ENCODE measurements at places on chromosomes 12 and 14.
A peak's percentile ranks its signal among the peaks of the same experiment; 100 is the strongest.

DNA sequence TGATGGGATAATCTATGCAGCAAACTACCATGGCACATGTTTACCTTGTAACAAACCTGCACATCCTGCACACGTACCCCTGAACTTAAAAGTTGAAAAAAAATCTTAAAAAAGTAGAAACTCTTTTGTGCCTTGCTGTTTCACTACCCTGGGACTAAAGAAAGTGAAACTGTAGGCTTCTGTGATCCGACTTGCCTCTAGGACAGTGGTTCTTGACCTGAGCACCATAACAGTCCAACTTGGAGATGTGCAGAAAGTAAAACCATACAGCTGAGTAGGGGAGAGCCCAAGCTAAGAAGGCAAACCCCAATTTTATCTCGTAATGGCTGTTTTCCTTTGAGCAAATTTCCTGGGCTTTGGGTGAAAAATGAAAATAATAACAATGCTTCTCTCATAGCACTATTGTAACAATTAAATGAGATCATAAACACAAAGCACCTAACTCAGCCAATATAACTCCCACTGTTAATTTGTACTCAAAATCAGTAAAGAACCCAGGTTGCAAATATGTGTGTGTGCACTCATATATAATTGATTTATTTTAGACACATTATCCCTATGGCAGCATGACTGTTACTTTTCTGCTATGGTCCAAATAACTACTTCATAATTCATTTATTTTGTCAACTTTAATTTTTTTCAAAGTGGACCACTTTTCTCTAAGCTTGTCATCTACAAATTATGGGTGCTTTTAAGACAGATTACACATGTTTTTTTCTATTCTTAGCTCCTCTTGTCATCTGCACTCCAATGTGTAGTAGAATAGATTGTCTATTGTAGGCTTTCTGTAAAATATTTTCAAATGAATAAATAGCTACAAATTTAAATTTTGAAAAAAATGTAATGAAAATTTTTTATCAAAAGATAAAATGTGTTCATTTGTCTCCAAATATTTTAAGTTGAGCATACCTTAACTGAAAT is 334.9 kb downstream of the BTG1 start:
- no peak for DNase-seq

DNA sequence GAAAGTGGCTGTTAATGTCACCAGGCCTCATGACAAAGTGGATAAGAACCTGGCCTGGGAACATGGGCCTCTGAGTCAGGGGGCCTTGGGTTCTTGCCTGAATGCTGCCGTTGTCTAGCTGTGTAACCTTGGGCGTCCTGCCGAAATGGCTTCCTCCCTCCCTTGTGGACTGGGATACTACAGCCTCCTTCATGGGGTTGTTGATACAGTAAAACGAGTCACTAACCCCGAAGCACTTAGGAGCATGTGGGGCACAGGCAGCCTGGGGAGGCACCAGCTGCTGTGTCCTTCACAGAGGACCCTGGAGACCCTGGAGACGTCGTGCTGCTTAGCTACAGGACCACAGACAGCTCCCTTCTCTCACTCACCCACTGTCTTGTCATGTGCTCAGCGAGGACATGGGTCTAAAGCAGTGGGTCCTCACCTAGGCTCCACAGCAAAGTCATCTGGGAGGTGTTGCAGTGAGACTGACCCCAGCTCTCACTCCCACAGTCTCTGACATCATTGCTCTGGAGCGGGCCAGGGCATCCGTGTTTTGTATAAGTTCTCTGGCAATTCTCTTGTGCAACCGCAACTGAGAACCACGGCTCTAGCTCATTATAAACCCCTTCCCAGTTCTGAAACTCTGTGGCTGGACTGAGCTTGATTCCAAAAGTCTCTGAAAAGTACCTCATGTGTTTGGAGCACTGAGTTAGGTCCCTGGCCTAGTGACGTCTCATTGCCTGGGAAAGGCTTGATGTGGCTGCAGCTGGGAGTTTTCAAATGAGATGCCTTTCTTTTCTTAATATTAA is 42.1 kb downstream of the SERPINA3 start:
- DNase-seq = no peak

DNA sequence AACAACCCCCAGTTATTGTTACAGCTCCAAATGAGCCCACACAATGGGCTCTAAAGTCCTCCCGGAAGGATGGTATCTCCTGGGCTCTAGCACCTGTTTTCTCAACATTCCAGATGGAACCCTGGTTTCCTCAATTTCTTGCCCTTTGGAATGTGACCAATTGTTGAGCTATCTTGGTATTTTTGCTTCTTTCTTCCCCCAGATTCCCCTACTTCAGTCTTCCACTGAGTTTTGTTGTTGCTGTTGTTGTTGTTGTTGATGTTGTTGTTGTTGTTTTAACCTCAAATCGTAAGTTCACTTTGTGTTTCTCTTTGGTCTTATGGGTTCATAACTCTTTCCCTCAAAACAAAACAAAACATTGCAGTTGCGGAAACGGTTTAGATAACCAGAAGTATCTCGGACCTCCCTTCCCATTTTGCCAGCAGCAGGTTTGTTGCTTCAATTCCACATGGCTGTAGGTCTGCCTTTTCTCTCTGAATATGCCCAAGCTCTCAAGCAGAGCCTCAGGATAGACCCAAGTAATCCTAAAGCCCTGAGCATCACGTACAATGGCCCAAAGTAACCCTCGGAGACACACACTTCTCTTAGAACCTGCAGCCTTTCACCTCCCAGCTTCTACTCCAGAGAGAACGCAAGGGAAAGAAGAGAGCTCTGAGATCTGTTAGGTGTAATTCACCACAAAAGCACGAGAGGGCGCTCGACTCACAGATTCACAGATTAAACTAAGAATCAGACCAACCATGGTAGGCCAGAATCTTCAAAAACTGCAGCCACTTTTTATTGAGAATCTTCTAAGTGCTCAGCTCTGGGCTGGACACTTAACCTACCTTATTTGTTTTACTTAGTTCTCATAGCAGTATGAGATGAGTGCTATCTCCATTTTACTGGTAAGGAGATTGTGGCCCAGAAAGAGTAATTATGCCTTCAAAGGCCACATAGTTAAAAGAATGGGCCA is 1.0 kb upstream of the DDX23 start:
- DNase-seq = peak; percentile 49

DNA sequence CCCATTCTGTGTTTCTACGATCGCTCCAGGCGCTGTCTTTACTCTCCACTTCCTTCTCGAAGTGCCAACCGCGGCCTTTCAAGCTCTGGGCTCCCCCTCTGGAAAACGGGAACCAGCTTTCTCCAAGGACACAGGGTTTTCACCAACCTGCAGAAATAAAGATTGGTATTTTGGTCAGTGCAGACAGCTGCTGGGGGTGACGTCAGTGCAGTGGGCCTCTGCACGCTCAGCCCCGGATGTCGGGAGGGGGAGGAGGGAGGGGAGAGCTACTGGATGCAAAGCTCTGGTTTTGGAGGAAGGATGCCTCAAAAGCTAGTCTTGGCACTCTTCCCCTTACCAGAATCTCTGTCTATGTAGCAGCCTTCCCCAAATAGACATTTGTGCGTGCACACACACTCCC is 19.9 kb downstream of the HRK start:
- DNase-seq = no peak

DNA sequence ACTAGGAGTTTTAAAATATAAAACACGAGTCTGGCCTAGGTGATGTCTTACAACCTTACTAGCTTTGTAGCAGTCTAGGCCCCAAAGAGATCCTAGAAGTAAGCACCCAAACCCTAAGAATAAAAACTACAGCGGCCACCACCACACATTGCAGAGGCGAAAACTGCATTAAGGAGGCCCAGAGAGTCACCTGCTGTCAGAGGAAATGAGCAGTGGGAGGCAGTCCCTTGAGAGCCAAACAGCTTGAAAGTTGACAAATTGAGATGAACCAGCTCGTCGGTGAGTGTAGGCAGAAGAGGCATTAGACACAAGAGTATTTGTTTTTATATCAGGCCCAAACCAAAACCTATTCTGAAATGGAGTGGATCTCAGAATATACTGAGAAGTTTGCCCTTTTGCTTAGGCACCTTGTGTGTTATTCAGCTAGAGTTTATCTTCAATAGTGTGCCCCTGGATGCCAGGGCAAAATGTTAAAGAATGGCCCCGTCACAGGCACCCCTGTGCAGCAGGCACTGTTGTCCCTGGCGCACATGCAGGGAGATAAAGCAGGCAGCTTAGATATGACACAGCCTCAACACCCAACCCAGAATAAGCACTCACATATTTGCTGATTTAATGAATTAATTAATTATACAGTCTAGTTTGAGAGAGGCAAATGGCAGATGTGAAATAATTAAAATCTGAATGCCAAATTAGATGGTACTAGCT is 56.7 kb downstream of the TTC7B start:
- DNase-seq = no peak

- DNase-seq = no peak
Measured at GRCh38 chr12:104719700-104720338, 238.3 kb downstream of the SLC41A2 start.

- DNase-seq = no peak
Measured at GRCh38 chr14:90500665-90501370, 104.0 kb downstream of the CALM1 start.

DNA sequence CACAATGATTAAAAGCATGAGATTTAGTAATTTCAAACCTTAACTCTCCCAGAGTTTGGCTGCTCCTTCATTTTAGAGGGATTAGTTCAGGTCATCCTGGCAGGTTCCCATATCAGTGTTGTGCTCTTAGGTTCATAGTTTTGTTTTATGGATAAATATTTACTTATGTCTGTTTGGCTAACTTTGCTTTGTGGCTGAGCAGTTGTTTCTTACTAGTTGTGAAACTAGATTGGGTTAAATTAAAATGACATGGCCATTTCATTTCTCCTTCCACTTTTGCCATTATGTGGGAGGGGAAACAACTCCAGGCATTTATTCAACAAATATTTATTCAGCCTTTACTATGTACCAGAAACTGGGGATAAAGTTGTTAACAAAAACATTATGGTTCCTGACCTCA is 158.8 kb downstream of the TMTC3 start:
- no peak for DNase-seq

DNA sequence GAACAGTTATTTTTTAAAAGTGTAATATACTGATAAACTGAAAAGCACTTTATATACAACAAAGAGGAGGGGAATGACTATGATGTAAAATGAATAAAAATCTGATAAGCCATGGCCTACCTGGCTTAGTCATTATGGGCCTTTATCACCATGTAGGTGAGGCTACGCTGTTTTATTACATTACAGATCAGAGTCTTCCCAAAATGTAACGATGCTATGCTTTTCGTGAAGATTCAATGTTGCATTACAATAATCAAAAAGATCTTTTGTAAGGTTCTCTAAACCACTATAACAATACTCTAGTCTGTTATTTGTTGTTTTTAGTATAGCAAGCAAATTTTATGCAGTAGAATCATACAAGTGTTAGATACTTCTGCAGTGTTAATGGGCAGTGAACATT is 34.2 kb downstream of the ARID4A start:
- no peak for DNase-seq

DNA sequence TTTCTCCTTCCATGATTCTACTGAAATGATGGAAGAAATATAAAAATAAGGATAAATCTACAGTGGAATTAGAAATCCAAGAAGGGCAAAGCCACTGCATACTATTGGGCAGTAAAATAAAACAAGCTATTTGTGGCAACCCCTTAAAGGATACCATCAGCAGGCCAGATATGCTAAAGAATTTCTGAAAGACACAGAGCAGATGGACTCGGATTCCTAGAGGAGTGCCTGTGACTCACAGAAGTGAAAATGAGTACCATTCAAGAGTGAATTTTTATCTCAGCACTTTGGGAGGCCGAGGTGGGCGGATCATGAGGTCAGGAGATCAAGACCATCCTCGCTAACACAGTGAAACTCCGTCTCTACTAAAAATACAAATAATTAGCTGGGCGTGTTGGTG is 318.1 kb downstream of the LRIG3 start:
- DNase-seq = no peak

DNA sequence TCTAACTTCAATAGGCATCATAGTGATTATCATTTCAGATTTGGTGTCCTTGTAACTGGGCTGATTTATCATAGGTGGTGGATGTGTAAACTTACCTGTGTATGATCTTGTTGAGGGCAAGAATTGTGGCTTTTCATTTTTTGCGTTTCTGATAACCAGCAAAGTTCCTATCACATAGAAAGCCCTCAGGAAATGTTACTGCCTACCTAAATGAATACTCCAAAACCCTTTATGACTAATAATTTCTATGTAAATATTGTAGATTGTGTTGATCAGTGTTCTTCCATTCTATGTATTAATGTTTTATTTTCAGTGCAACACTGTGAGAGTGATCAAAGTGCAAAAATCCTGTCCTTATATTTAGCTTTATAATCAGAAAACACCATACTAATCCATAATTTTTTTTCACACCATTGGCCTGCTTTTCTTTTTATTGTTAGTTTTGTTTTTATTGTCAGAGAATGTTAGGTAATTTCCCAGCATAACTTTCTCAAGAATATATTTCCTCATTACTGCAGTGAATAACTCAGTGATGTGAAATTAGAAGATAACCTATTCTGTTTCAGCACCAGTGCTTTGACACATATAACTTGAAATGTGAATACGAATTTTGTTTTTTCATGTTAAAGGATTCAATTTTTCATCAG is 94.1 kb downstream of the GPHN start:
- no peak for DNase-seq

GRCh38 chr14:100824091-100824551 is 1.8 kb upstream of the MEG3 start:
- DNase-seq = no peak

DNA sequence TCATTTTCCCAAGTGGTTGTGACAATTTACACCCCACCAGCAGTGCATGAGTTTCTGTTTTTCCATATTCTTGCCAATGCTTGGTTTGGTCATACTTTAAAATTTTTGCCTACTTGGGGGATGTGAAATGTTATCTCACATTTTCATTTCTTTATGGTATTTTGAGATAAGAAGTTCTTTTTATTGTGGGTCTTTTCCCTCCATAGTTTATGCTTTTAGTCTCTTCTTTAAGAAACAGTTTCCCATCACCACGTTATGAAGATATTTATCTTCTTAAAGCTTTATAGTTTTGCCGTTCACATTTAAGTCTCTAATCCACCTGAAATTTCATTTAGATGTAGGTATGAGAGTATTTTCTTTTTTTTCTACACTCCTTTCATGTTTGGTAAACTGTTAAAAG is 95.7 kb downstream of the PPM1A start:
- DNase-seq = no peak

DNA sequence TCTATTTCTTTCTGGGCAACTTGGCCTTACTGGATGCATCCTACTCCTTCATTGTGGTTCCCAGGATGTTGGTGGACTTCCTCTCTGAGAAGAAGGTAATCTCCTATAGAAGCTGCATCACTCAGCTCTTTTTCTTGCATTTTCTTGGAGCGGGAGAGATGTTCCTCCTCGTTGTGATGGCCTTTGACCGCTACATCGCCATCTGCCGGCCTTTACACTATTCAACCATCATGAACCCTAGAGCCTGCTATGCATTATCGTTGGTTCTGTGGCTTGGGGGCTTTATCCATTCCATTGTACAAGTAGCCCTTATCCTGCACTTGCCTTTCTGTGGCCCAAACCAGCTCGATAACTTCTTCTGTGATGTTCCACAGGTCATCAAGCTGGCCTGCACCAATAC is 5.3 kb downstream of the OR4N5 start:
- DNase-seq = no peak

- no peak for DNase-seq
Measured at GRCh38 chr12:116338064-116338846, 60.8 kb upstream of the MED13L start.
